ENCODE measurements at places on chromosomes 1 and 21. TPM values are rescaled to one million over a fixed set of nuclear protein-coding genes. Genes with fewer than 3 reads are reported as not detected.

SELENBP1 gene
- 321 TPM for total RNA-seq

ATP6V1G3 gene
- not detected for total RNA-seq

RGS13 gene
- 4.7 TPM for total RNA-seq

EFNA1 gene
- 178 TPM for total RNA-seq

RHD gene
- not detected for total RNA-seq

KLF18 gene
- total RNA-seq: not detected

LRRC71 gene
- total RNA-seq: 0.26 TPM

ODR4 gene
- 21.6 TPM for total RNA-seq

DVL1 gene
- 66.0 TPM for total RNA-seq

GSTM5 gene
- total RNA-seq: 18.1 TPM

MRPS6 gene
- total RNA-seq: 57.6 TPM

DNA sequence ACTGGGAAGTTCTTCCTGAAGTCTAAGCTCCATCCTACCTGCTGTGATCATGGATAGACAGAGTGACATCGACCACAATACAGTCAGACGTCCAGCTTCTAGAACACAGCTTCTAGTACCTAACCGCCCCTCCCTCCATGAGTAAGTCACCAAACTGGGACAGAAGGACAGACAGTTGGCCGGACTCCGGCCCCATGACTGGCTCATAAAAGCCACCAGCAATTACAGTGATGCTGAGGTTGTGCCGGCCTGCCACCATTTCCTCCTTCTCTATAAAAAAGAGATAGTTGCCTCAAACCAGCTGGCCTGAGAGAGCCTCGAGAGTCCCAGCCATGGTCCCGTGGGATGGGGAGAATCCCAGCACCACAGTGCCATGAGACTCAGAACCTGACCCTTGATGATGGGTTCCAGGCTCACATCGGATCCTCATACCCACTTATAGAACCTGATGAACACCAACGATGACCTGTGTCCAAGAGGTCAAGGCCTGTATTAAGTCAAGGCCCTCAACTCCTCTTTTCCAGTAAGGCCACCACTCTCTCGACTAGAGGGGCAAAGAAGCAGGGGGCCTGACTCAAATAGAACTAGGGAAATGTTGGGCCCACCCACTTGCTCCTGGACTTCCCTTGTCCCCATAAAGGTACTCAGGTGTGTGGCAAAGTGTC, 3.4 kb downstream of the MEF2D start:
- peaks cover 75% of the 10 kb centered on the region for H3K4me1 ChIP-seq
- peaks cover 7% of the 10 kb centered on the region for H3K36me3 ChIP-seq
- peak overlapping the region; percentile 6 for H3K27ac ChIP-seq

DNA sequence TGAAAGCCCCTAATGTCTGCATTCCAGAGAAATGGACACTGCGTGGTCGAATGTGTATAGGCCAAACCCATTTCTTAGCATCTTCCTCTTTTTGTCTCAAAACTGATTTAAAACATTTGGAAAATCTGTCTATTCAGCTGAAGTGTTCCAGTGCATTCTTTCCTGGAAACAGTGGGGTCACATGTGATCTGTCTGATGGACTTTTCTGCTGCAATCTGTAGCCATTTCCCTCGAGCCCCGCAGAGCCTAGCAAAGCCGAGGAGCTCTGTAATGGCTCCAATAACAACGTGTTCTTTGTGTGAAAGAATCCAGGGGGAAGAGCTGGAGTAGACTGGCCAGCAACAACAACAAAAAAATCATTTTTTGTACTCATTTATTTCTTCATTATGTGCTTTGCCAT, 329.3 kb downstream of the BARHL2 start:
- no peak overlapping the region for H3K4me3 ChIP-seq
- no peaks in the 10 kb centered on the region for H3K27me3 ChIP-seq
- no peak for DNase-seq
- no peaks in the 10 kb centered on the region for H3K4me1 ChIP-seq
- no peak overlapping the region for H3K27ac ChIP-seq
- H3K36me3 ChIP-seq: no peaks in the 10 kb centered on the region

- no peaks in the 10 kb centered on the region for H3K36me3 ChIP-seq
- H3K27me3 ChIP-seq: no peaks in the 10 kb centered on the region
- no peak overlapping the region for H3K27ac ChIP-seq
- no peaks in the 10 kb centered on the region for H3K4me1 ChIP-seq
- H3K4me3 ChIP-seq: no peak overlapping the region
Measured at GRCh38 chr1:90220941-90221693, 226.2 kb downstream of the ZNF326 start.

DNA sequence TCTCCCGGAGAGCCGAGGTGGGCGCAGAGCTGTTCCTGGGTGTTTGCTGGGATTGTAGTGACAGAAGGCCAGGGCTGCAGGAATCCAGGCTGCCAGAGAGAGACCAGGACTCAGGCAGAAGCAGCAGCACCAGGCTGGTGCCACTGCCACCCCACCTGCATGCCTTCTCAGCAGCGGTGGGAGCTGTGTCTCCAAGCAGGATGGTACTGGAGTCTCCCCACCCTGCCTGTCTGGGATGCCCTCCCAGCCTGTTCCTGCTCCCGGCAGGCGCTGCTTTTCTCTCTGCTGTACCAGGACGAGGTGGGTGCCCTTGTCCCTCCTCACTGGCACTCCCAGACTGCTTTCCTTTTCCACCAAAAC, 4.5 kb upstream of the HES4 start:
- H3K4me3 ChIP-seq: no peak overlapping the region
- H3K27ac ChIP-seq: no peak overlapping the region
- peaks cover 10% of the 10 kb centered on the region for H3K27me3 ChIP-seq
- no peak for DNase-seq
- peaks cover 19% of the 10 kb centered on the region for H3K4me1 ChIP-seq
- no peaks in the 10 kb centered on the region for H3K36me3 ChIP-seq

DNA sequence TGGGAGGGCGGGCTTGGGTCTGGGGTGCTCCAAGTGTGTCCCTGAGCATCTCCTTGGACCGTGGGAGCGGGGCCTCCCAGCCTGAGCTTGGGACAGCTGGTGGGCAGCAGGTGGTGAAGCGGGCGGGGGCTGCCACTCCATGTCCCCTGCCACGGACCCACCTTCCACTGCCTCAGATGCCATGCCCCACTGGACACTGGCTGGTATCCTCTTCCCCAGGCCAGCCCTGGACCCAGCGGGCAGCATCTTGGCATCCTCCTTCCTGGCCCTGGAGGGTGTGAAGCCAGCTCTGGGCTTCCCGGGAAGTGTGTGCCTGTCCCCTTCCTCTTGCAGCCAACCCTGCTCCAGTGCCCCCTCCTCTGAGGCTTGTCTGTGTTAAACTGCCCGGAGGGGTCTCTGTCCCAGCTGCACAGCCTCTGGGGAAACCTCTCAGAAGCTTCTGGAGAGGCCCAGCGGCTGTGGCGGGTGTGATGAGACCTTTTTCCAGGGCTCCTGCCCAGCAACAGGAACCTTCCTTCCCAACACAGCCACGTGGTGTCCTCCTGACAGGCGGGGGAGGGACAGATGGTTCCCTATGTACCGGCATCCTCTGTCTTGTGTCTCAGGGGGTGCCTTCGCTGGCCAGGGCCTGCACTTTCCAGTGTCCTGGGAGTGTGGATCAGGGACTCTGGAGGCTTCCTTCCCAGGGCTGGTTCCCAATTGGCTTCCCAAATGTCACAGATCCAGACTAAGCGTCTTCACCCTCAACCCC, 81.6 kb upstream of the DISP3 start:
- no peaks in the 10 kb centered on the region for H3K4me1 ChIP-seq
- no peaks in the 10 kb centered on the region for H3K36me3 ChIP-seq
- no peak overlapping the region for H3K27ac ChIP-seq
- no peak overlapping the region for H3K4me3 ChIP-seq

DNA sequence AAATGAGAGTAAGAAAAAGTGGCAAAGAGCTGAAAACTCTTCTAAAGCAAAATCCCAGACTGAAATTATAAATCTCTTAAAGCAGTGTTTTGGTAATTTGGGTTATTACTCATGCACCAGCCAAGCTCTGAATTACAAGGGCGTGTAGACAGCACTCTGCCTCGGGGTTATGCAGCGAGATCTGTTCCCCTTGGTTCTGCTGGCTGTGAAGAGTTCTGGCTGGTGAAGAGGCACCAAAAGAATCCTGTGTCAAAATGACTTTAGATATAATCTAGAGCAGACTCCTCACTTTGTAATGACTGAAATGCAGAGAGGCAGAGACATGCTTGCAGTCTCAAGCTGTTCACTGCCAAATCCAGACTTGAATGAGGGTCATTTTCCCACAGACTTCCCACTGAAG, 461.8 kb upstream of the CXADR start:
- H3K36me3 ChIP-seq: no peaks in the 10 kb centered on the region
- DNase-seq: no peak
- no peak overlapping the region for H3K4me3 ChIP-seq
- no peak overlapping the region for H3K27ac ChIP-seq
- no peaks in the 10 kb centered on the region for H3K27me3 ChIP-seq

GRCh38 chr1:40232444-40232843, 15.3 kb upstream of the TMCO2 start:
- no peak overlapping the region for H3K4me3 ChIP-seq
- H3K4me1 ChIP-seq: no peaks in the 10 kb centered on the region
- no peak overlapping the region for H3K27ac ChIP-seq
- peaks cover 72% of the 10 kb centered on the region for H3K36me3 ChIP-seq
- no peaks in the 10 kb centered on the region for H3K27me3 ChIP-seq

GRCh38 chr1:108048301-108049177, 83.6 kb upstream of the VAV3 start:
- peaks cover 31% of the 10 kb centered on the region for H3K4me1 ChIP-seq
- no peak for DNase-seq
- H3K27me3 ChIP-seq: no peaks in the 10 kb centered on the region
- no peak overlapping the region for H3K4me3 ChIP-seq
- no peaks in the 10 kb centered on the region for H3K36me3 ChIP-seq

DNA sequence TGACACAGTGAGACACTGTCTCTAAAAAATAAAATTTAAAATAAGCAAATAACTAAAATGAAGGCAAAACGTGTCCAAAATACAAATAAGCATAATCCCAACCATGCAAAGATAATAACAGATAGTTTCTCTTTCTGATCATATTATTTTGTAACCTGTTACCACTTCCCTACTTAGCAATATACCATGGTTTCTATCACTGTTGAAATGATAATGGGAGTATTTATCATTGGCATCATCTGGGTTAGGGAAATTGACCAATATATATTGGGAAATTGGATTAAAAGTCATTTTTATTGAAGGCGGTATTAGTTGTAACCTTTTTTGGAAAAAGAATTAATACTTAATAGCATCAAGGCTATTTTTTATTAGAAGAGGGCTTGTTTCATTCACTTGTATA, 47.0 kb downstream of the USP25 start:
- no peak overlapping the region for H3K4me3 ChIP-seq
- no peaks in the 10 kb centered on the region for H3K4me1 ChIP-seq
- H3K27me3 ChIP-seq: no peaks in the 10 kb centered on the region
- H3K27ac ChIP-seq: no peak overlapping the region

DNA sequence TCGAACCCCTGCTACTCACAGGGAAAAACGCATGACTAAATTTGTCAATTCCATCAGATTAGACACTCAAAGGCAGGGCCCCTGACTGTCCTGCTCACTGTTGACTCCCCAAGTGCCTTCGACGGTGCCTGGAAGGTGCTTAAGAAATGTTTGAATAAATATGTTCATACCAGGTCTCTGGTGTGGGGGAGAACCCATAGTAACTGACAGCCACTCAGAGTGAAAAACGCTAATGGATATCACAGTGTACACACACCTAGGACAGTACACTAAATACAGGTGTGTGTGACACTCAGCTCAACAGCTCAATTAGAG, 39.7 kb upstream of the WASF2 start:
- DNase-seq: no peak
- no peak overlapping the region for H3K4me3 ChIP-seq
- peaks cover 8% of the 10 kb centered on the region for H3K36me3 ChIP-seq

DNA sequence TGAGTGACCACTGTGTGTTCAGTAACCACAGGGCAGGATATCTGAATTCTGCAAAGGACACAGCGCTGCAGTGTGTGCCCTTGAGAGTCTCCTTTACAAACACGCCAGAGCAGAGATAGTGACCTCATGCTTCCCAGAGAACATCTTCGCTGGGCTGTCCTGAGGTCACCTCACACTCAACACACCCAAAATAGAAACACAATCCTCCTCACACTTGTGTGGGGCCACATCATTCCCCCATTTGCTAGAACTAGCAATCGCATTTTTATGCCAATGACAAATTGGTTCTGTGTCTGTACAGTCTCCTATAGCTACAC, 140.1 kb upstream of the NRIP1 start:
- no peaks in the 10 kb centered on the region for H3K36me3 ChIP-seq
- no peak for DNase-seq
- no peaks in the 10 kb centered on the region for H3K27me3 ChIP-seq
- no peak overlapping the region for H3K27ac ChIP-seq
- H3K4me3 ChIP-seq: no peak overlapping the region

DNA sequence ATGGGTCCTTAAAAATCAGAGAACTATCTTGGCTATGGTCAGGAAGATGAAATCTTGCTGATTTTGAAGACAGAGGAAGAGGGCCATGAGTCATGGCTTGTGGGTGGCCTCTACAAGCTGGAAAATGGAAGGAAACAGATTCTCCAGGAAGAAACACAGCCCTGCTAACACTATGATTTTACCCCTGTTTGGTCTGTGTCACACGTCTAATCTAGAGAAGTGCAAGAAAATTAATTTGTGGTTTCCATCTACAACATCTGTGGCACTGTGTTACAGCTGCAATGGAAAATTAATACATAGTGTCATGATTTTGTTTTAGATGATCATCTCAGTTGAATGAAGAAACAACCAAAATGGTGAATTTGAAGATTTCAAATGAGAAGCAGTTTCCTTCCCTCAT, 288.7 kb upstream of the NRIP1 start:
- no peak overlapping the region for H3K27ac ChIP-seq
- no peak for DNase-seq
- no peaks in the 10 kb centered on the region for H3K36me3 ChIP-seq
- H3K4me1 ChIP-seq: no peaks in the 10 kb centered on the region
- no peak overlapping the region for H3K4me3 ChIP-seq

- no peaks in the 10 kb centered on the region for H3K27me3 ChIP-seq
- no peak overlapping the region for H3K4me3 ChIP-seq
- peaks cover 11% of the 10 kb centered on the region for H3K36me3 ChIP-seq
- no peak for DNase-seq
Measured at GRCh38 chr21:46633566-46633965, 1.9 kb upstream of the PRMT2 start.

- no peak overlapping the region for H3K27ac ChIP-seq
- no peaks in the 10 kb centered on the region for H3K4me1 ChIP-seq
- DNase-seq: no peak
Measured at GRCh38 chr21:37233551-37234146, 33.5 kb downstream of the VPS26C start.

- H3K27me3 ChIP-seq: no peaks in the 10 kb centered on the region
- H3K27ac ChIP-seq: no peak overlapping the region
- no peak overlapping the region for H3K4me3 ChIP-seq
- H3K36me3 ChIP-seq: no peaks in the 10 kb centered on the region
- no peak for DNase-seq
Measured at GRCh38 chr1:7755448-7755847, 15.6 kb upstream of the VAMP3 start.

DNA sequence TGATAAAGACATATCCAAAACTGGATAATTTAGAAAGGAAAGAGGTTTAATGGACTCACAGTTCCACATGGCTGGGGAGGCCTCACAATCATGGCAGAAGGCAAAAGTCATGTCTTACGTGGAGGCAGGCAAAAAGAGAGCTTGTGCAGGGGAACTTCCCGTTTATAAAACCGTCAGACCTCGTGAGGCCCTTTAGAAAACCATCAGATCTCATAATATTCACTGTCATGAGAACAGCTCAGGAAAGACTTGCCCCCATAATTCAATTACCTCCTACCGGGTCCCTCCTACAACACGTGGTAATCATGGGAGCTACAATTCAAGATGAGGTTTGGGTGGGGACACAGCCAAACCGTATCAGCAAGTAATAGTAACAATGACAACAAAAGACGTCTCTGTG, 88.2 kb upstream of the SLC25A33 start:
- DNase-seq: no peak
- H3K4me1 ChIP-seq: peaks cover 7% of the 10 kb centered on the region
- H3K36me3 ChIP-seq: no peaks in the 10 kb centered on the region
- H3K4me3 ChIP-seq: no peak overlapping the region
- H3K27me3 ChIP-seq: no peaks in the 10 kb centered on the region

Measured in upper lobe of right lung (tissue), 1 donor.